ENCODE measurements at places on chromosomes 1 and 21.

- peak; percentile 54 for DNase-seq
Observed at GRCh38 chr1:201530741-201531531, 8.0 kb upstream of the NAV1 start.

DNA sequence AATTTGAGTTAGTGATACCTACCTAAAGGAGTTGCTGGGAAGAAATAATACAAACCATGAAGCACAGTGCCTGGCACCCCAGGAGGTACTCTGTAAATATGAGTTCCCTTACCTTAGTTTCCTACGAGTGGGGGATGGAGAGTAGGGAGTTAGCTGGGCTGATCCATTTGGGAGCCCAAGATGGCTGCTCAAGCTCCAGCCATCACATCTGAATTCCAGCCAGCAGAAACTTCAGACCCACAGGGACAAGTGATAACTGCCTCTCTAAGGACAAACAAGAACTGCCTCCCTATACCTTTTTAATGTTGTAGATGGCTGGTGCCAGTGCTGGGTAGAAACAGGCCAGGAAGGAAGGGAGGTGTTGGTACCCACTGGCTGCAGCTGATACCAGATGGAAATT, 22.7 kb downstream of the HTR6 start:
- DNase-seq = no peak

- DNase-seq = no peak
Observed at GRCh38 chr1:178470411-178470960, 26.3 kb downstream of the CLEC20A start.

- DNase-seq = no peak
Observed at GRCh38 chr1:232648316-232648715, 18.4 kb upstream of the SIPA1L2 start.

DNA sequence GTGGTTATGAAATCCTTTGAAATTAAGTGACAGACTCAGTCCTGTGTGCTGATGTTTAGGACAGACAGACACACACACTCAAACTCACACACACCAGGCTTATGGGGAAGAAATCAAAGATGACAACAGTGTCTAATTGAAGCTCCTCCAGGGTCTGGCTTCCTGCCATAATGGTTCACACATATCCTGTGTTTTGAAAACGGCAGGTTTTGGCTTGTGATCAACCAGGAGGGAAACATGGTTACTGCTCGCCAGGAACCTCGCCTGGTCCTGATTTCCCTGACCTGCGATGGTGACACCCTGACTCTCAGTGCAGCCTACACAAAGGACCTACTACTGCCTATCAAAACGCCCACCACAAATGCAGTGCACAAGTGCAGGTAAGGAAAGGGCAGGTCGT, 4.6 kb downstream of the MTARC1 start:
- DNase-seq = no peak

DNA sequence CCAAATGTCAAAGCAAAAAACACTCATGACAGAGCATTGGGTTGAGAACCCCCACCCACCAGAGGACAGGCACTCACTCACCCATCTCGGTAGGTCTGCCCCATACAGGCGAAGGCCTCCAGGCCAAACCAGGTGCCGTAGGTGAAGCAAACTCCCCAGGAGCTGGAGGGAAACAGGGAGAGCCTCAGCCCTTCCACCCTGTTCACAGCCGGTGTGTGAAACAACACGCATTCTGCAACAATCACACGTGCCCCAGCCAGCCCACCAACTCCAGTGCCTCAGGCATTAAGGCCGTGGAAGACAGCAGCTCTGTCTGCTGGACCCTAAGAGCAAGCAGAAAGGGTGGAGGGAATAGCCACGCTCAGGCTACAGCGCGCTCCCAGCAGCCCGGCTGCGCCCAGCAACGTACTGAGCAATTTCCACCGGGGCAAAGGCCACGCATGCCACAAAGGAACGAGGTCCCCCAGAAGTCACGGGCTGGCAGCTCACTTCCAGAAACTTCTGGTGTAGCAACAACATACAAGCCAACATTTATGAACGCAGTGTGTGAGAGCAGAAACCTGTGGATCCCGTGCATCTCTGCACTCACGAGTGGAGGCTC, 11.4 kb upstream of the SPATC1L start:
- no peak for DNase-seq

DNA sequence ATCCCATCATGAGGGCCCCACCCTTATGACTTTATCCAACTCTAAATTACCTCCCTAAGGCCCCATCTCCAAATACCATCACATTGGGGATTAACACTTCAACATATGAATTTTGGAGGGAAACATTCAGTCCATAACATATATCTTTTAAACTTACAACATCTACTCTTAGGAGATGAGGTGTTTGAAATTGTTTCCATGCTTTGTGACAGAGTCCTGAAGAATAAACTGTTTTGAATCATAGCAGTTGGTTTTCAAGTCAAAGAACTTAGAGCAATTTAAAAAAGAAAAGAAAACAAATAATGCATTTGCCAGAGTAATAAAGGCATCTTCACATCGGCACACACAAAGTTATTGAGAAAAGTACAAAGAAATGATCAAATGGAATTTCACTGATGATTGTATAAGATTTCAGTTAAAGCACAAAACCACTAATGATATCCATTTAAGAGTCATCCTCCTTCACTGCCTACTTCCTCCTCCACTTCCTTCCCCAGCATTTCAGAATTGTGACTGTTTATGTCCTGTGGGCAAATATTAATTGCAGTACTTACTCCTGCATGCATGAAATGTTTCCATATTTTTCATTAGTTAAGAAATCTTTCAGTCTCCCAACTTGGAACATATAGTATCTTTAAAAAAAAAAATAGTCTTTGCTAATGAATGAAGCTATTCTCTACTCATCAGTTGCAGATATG, 202.0 kb downstream of the LRRC40 start:
- DNase-seq = no peak

GRCh38 chr1:168280296-168280927, at the start of gene TBX19:
Gene TBX19 (plus strand): TSS chr1:168280877. CDS start chr1:168281091, 214 bp downstream.
- DNase-seq = no peak

- DNase-seq = no peak
Observed at GRCh38 chr1:60225486-60225885, 151.9 kb upstream of the C1orf87 start.

GRCh38 chr1:108503062-108503733, 53.1 kb downstream of the NBPF6 start:
- no peak for DNase-seq

GRCh38 chr1:77313491-77313890, 31.7 kb downstream of the AK5 start:
- peak; percentile 7 for DNase-seq

- DNase-seq = no peak
Observed at GRCh38 chr21:14874379-14874778, 190.4 kb downstream of the NRIP1 start.

GRCh38 chr1:152514715-152515433, 592 bp downstream of the CRCT1 start:
- DNase-seq = no peak

GRCh38 chr1:36606641-36607262, 124.0 kb upstream of the CSF3R start:
- no peak for DNase-seq

GRCh38 chr1:66575739-66576138, 41.8 kb downstream of the SGIP1 start:
- no peak for DNase-seq

- no peak for DNase-seq
Observed at GRCh38 chr1:40363721-40364120, 9.8 kb upstream of the SMAP2 start.

- no peak for DNase-seq
Observed at GRCh38 chr1:17735793-17736192, 19.3 kb upstream of the ACTL8 start.

- DNase-seq = no peak
Observed at GRCh38 chr1:113210248-113210647, 137.2 kb downstream of the LRIG2 start.

- DNase-seq = no peak
Observed at GRCh38 chr1:7856345-7856744, 3.5 kb upstream of the UTS2 start.

- no peak for DNase-seq
Observed at GRCh38 chr1:185368913-185369491, 52.0 kb upstream of the IVNS1ABP start.

GRCh38 chr1:41891199-41891896, 27.4 kb downstream of the HIVEP3 start:
- no peak for DNase-seq

GRCh38 chr1:54479251-54479650, 68.8 kb upstream of the ACOT11 start:
- DNase-seq = no peak

- no peak for DNase-seq
Observed at GRCh38 chr21:34890724-34891612, 158.1 kb downstream of the RUNX1 start.

DNA sequence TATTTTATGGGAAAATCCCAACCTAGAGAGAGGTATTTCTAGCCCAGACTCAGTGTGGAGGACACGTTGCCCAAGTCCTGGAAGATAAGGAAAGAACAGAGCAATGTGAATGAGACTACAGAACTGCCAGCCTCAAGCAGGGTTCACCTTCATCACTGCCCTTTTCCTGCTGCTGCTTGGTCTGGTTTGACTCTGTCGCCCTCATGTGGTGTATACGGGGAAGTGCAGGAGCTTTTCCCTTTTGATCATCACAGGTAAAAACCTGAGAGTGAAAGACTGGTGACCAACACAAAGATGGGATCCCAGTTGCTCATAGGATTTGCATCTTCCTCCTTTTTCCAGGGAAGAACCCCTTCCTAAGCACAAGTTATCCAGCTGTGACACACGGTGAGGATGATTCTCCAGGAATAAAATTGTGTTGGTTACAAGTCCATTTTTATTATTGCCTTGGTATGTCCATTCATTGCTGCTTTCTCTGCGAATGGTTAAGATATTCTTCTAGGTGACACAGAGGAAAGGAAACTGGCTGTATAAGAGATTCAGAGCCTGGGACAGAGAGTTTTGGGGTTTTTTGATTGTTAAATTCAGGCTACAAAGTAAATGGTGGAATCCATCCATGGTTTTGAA, 89.5 kb upstream of the CD53 start:
- peak; percentile 35 for DNase-seq

DNA sequence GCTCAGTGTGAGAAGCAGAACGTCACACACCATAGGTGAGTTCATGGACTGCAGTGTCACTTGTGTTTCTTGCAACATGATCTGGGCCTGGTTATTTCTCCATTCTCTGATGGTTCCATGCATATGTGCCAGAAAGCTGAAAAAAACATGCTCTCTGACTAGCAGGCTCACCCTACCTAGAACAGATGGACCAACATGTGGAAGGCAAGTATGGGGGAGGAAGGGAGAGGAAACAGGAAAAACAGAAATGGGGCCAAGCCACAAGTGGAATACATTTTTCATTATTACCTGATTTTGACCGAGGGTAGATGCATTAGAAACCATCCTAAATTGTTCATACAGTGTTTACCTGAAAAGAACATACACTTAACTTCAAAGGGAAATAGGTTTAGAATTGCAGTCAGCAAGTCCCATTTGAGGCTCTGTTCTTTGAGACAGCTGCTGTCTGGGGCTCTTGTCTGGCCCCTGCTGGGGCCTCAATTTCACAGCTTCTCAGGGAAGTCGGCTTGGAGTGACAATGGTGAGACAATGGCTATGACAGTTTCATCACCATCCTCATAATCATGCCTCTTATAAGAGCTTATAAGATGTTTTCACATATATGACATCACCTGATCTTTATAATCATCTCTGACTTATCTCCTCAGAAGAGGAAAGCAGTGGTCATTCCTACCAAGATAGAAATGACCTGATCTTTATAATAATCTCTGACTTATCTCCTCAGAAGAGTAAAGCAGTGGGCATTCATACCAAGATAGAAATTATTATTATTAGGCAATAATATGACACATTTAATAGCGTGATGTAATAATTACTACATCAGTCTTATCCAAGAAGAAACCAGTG, 327.3 kb downstream of the SIPA1L2 start:
- no peak for DNase-seq

GRCh38 chr1:28591708-28592320, at the start of gene RAB42:
Gene RAB42 (plus strand): TSS chr1:28592265. CDS start chr1:28592512, 247 bp downstream.
- no peak for DNase-seq

- DNase-seq = no peak
Observed at GRCh38 chr1:183937611-183938010, 99.9 kb downstream of the COLGALT2 start.

- no peak for DNase-seq
Observed at GRCh38 chr1:17587693-17588047, 48.2 kb downstream of the ARHGEF10L start.

- DNase-seq = no peak
Observed at GRCh38 chr1:172339842-172340241, 80.6 kb upstream of the C1orf105 start.

DNA sequence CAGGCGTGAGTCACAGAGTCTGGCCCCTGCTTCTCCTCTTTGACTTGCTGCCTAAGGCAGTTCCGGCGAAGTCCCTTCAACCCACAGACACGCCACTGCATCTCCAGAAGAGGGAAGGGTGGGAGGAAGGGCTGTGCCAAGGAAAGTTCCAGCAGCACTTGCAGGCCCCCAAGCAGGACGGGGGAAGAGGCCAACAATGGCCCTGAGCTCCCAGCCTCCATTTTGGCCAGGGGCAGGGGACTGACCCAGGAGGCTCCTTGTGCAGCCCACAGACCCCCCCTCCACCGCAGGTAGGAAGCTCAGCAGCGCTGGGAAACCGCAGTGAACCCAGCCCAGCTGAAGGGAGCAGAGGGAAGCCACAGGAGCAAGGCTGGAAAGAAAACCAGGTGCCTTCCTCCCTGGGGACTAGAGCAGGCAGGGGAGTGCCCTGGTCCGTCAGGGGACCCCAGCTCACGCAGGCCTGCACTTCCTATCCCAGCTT, 35.4 kb downstream of the ACOT7 start:
- no peak for DNase-seq

DNA sequence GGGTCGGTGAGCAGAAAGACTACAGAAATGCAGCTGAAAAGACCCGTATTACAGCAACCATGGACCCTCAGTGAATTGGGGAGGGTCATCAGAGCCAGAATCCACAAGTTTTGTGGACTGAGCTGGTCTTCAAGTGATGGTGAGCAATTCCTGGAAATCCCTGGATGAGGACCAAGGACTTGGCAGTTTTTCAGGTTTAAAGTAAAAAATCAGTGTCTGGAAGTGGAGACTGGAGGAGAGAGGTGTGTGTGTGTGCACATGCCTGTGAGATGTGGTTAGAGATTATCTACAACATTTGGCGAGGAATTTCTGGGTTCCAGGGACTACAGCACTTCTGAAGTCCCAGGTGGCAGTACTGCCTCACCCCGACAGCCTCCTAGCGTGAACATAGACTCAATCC, 56.4 kb downstream of the KIRREL1 start:
- no peak for DNase-seq

Measured in NCI-H1930 (cell line).